Omental fat pad (tissue), 4 donors: ENCODE measurements at places on chromosomes 4 and X.

DNA sequence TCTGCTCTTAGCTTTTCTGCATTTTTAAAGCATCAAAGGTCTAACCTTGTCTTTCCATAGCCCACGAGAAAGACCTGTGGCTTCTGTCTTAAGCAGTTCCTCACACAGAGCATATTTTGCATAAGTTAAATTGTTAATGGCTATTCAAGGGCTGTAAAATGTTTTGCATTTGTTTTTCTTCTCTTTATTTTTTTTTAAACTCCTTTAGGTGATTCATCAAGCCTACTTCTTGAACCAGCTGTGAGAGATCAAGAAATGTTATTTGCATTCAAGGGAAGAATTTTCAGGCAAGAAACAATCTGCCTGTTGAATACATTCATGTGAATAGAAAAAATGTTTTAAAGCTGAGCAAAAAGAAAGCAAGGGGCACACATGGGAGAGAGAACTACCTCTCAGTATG is 423.8 kb upstream of the FRG1 start:
- DNase-seq, result no peak

GRCh38 chrX:47360423-47361179 is 9.8 kb upstream of the ZNF157 start:
- DNase-seq, result no peak

DNA sequence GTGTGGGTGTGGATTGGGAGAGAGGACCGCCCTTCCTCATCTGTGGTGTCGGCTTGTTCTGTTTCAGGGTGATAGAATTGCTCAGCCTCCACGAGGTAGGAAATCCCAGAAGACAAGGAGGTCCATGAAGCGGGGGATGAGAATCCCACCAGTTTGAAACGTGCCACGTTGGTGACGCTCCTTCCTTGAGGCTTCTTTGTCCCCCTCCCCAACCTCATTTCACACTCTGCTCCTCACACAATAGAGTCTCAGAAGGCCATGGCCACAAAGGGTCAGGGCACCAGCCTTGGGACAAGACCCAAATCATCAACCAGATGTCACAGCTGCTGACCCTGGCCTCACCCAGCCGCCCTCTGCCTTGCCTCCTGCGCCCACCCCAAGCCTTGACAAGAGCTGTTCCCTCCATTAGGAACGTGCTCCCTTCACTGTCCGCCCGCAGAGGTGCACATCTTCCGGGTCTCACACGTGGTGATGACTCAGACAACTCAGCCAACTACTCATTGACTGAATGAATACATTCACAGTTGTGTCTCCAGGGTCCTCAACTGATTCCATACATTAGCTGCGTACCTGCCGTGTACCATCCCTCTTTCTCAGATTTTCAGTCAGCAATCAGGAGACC is 18.3 kb downstream of the BLOC1S4 start:
- no peak for DNase-seq

DNA sequence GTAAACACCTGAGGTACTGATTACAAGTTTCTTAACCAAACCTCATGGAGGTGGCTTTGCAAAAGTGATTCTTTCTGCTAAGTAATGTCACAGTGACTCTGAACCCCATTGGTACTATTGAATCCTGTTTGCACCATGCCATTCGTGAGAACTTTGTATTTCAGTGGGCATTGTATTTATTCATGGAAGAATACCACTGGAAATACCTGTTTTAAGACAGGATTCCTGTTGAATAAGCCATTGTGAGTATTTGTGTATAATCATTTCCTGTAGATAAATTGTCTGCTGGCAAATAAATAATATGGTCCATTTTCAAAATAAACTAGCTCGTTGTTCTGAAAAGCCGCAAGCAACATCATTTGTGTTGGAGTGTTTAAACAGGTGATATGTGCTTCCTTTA is 136.4 kb upstream of the GUCY1A1 start:
- no peak for DNase-seq

DNA sequence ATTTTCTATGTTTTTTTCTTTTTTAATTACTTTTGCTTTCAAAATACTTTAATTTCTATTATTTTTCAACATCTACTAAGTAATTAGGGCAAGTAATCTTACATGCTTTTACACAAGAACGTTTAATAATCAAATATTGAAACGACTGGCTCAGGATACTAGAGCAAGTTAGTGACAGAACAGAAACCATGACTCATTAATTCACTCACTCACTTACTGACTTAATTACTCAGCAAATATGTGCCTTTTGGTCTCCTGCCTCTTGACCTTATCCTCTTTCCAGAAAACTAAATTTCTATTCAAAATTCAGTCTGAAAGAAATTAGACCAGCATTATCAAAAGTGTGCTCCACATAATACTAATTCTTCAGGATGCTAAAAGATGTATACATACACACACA is 314.9 kb upstream of the TEX13C start:
- DNase-seq, result no peak
